ENCODE measurements at places on chromosomes 3 and 15.
A peak's percentile ranks its signal among the peaks of the same experiment; 100 is the strongest.

GRCh38 chr3:183933160-183933559 lies 48.5 kb upstream of the PARL start:
- no peak for DNase-seq

DNA sequence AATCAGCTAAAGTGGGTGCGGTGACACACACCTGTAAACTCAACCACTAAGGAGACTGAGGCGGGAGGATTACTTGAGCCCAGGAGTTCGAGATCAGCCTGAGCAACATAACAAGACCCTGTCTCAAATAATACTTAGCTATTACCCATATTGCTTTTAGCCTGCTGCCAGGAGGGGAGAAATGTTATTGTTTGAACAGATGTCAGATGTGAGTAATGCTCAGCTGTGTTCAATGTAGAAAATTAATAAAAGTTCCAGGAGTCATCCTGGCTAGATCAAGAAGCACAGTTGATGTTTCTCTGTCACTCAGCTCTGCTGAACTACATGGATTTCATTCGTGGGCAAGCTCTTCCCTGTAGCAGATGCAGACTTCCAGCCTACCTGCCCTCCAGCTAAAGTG lies 22.2 kb downstream of the LSM3 start:
- DNase-seq = peak; percentile 18

DNA sequence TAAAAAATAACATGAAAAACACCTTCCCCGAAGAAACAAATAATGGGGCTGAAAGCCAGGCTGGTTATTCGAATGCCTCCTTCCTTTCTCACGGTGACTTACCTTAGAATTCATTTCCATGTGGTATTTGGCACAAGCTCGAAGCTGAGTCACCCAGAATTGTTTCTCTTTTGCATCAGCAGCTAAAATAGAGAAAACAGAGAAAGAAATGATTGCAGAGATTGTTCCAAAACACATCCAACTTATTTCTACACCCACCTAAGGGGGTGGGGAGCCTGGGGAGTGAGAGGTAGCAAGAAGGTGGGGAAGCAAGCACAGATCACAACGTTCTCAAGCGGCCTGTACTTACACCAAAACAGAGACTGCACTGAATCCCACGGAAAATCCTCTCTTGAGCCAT lies 104.7 kb downstream of the OSBPL10 start:
- peak; percentile 69 for DNase-seq

DNA sequence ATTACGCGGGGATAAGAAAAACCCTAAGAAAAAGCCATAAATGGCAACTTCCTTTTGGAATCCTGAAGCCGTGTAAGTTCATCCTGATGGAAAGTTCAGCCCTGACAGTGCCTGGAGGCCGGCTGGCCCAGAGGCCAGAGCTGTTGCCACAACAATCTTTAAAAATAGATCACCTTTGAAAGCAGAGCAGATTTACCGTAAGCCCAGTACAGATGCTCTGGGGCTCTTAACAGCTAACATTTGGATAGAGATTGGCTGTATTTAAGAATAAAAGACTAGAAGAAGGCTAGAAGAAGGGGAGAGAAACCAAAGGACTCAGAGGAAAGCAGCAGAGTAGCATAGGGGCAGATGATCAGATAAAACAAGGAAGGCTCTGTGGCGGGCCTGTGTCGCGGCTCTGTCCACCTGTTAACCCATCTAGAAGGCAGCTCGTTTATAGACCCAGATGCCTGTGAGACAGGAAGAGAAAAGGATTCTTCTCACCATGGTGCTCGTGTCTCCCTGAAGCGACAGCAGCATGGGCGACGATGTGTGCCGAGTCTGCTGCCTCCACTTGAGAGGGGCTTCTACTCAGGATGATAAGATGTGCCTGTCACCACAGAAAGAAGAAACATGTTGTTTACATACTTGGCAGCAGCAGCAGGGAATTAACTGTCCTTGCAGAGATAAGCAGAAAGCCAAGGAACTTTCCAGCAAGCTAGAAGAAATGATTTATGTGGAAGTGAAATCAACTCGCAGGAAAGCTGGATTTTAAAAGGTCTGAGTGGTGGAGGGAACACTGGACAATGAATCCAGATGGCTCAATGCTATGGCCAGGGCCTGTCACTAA lies 69.9 kb downstream of the SYNM start:
- no peak for DNase-seq

DNA sequence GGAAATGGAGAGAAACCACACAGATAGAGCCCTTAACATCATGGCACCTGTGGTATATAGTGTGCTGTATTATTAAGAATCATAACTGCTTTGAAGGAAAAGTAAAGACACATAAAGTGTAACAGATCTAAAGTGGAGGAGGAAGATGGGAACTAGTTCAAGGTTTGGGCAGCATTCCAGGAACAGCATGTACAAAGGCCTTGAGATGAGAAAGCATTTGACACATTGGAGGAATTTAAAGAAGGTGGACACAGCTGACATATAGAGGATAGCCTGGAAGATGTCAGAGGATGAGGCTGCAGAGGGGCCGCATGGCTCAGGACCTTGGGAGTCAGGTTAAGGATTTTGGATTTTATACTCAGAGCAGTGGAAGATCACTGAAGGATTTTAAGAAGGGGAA lies 39.0 kb downstream of the LRTM1 start:
- no peak for DNase-seq

DNA sequence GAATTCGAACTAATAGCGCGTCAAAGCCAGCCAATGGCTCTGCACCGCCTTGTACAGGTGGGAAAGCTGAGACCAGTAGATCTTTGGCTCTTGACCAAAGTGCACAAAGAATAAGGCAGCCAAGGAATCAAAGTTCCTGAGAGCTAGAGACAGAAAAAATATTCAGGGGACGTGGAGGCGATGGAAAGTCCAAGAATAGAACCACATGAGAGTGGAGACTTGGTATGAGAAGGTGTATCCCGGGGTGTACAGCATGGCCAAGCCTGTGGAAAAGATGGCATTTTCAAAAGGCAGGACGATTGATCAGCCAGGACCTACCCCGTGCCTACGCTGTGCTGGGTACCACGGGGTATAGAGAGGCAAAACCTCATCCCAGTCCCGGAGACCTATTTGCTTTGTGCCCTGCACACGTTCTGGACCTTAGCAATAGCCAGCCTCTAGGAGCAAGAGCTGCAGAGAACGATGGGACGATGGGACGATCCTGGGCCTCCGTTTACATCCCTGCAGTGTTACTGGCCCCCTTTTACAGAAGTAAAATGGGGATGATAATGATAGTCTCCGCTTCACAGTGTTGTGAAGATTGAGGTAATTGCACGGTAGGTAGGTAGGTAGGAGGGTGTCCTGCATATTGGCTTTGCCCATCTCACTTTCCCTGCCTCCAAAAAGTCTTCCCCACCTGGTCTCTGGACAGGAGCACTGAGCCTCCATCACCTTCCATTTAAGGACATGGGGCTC lies 583 bp upstream of the RBSN start:
- no peak for DNase-seq

DNA sequence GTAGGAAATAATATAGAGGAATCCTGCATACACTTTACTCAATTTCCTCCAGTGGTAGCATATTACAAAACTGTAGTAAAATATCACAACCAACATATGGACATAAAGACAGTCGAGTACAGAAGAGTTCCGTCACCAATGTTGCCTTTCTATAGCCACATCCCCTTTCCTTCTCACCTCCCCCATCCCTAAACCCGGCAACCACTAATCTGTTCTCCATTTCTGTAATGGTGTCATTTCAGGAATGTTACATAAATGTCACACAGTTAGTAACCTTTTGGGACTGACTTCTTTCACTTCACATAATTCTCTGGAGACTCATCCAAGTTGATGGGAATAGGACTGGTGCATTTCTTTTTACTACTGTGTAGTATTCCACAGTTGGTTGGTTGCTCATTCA lies 41.4 kb upstream of the ATG7 start:
- no peak for DNase-seq

DNA sequence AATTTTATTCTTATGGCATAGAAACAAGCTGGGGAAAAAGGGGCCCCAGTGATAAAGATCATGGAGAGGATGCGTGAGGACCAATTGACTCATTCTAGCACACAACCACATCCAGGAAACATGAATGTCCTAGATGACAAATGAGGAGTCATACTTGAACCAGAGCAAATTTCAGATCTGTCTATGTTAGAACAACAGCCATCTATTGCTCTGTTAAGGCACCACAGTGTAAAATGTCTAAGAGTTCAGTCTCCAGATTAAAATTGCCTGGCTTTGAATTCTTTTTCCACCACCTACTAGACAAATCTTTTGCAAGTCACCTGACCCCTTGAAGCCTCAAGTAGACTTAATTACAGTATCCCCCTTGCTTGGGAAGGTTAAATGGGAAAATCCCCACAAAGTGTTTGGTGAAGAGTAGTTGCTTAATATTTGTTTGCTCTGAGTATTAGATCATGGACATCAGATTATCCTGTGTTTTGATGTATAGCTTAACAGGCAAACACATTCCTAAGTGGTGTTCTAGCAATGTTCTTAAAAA lies 258.7 kb upstream of the TGFBR2 start:
- peak; percentile 95 for DNase-seq

- DNase-seq = no peak
Observed at GRCh38 chr3:37611771-37612170, 249.9 kb upstream of the CTDSPL start.

GRCh38 chr3:170410428-170411029 lies 8.1 kb upstream of the CLDN11 start:
- peak; percentile 27 for DNase-seq

GRCh38 chr3:59908280-59908679 lies 858.5 kb upstream of the CFAP20DC start:
- DNase-seq = no peak

- no peak for DNase-seq
Observed at GRCh38 chr15:51071578-51071977, 23.1 kb downstream of the TNFAIP8L3 start.

DNA sequence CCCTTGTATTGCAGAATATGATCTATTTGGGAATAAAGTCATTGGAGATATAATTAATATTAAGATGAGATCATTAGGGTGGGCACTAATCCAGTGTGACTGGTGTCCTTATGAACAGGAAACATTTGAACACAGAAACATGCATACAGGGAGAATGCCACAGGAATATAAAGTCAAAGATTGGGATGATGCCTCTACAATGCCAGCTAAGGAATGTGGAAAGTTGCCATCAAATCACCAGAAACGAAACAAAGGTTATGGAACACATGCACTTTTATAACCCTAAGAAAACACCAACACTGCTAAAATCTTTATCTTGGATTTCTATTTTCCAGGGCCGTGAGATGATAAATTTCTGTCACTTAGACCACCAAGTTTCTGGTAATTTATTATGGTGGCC lies 442.4 kb upstream of the BCHE start:
- DNase-seq = peak; percentile 2

DNA sequence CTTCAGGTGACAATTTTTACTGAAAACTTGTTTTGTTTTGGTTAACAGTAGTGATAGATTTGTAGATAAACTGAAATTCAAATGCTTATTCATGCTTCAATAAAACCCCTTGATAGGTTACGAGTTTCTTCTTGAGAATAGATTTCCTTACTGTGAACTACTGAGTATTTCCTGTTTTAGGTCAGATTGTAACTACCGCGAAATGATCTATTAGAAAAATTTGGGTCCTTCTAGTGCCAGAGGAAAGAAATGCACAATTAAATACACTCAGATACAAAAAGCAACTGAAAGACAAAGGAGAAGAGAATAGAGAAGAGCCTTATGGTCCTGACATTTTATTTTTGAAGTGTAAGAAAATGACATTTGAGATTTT lies 251.7 kb upstream of the TBL1XR1 start:
- no peak for DNase-seq

- no peak for DNase-seq
Observed at GRCh38 chr3:52277972-52278509, 408 bp downstream of the WDR82 start.

GRCh38 chr3:154458560-154458959 lies 28.6 kb upstream of the GPR149 start:
- no peak for DNase-seq

GRCh38 chr3:32675650-32676049 lies 9.3 kb upstream of the CNOT10 start:
- no peak for DNase-seq

- DNase-seq = peak; percentile 88
Observed at GRCh38 chr15:36831125-36831903, 251.9 kb downstream of the CDIN1 start.

DNA sequence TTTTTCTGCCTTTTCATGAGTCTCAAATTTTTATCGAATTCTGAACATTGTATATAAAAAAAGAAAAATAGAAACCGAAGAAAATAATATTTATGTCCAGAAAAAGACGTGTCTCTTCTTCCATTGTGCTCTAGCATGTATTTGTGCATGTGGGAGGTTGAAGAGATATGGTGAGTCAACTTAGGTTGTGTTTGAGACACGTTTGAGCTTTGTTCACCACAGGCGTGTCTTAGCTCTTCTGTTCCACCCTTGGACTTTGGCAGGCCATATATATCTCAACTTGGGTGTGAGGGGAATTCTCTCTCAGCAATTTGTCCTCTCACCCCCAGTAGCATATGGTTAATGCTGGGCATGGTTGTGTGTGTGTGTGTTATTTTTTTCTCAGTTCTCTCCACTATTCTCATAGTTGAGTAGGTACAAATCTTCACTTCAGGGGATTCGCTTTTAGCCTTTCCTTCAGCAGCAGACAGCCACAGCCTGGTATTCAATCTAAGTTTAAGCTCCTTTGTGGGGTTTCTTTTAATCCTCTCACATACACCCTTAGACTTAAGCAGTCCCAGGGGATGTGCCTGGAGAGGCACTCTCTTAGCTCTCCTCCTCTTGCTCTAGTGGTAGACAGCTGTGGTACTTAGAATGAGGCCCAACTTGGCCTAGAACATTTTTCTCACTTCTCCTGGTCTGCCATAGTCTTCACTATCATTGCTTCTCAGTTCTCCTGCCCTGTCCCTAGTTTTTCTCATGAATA lies 286.5 kb upstream of the RBMS3 start:
- DNase-seq = no peak

- DNase-seq = peak; percentile 53
Observed at GRCh38 chr3:188792793-188793192, 379.0 kb upstream of the TPRG1 start.

DNA sequence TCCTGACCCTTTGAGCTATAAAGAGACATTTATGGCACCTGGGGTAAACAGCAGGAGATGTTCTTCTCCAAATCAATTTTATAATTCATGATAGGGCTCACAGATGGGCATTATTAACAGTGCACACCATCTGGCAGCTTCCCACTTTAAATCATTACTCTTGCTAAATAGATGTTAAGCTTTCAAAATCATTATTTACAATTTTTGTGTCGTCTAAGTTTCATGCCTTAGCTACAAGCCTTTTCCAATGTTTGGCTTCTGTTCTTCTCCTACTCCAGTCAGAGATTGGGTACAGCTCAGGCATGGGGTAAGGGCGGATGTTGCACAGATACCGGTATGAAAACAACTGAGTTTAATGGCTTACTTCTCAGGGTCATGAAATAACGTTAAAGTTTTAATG lies 120.9 kb upstream of the PFN2 start:
- DNase-seq = no peak

All from fibroblast of skin of right quadriceps (primary cell).